CD4-positive, alpha-beta T cell treated with Interleukin-15 for 4 hours (primary cell): ENCODE measurements at places on chromosomes 4 and X.
A peak's percentile ranks its signal among the peaks of the same experiment; 100 is the strongest.

DNA sequence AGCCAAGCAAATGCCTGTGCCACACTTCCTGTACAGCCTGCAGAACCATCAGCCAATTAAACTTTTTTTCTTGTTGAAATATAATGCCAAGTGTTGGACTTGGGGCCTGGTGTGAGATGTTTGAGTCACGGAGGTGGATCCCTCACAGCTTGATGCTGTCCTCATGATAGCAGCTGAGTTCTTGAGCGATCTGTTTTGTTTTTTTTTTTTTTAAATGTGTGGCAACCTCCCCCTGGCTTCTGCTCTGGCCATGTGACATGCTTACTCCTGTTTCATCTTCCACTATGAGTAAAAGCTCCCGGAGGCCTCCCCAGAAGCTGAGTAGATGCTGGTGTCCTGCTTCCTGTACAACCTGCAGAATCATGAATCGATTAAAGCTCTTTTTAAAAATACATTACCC, 973.3 kb upstream of the FTHL17 start:
- no peak for DNase-seq

DNA sequence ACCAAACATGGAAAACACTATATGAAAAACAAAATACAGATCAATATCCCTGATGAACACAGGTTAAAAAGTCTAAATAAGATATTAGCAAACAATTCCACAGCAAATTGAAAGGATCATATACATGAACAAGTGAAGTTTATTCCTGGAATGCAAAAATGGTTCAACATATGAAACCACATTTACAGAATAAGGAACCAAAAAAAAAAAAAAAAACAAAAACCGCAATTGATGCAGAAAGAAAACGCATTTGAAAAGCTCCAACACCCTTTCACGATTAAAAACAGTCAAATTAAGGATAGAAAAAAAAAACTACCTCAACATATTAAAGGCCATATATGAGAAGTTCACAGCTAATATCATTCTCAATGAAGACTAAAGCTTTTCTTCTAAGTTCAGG, 45.4 kb upstream of the STS start:
- no peak for DNase-seq

- no peak for DNase-seq
Measured at GRCh38 chr4:122229857-122230256, 77.7 kb downstream of the BLTP1 start.

DNA sequence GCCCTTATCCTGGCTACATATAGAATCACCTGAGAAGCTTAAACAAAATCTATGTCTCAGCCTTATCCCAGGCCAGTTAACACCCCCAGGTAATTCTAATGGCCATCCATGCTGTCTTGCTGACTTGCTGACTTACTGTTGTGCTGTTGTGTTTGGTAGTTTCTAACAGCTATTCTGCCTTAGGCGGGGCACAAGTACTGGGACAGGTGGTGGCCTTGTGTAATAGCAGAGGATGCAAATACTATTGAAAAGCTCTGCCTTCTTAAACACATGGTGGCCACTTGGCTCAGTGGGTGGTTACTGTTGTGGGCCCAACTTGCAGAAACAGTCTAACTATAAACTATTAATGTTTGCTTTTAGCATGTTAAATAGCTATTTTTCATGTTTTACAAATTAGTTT, 56.2 kb downstream of the CDS1 start:
- DNase-seq = no peak

- DNase-seq = no peak
Measured at GRCh38 chr4:144338834-144339233, 198.3 kb upstream of the GYPA start.

DNA sequence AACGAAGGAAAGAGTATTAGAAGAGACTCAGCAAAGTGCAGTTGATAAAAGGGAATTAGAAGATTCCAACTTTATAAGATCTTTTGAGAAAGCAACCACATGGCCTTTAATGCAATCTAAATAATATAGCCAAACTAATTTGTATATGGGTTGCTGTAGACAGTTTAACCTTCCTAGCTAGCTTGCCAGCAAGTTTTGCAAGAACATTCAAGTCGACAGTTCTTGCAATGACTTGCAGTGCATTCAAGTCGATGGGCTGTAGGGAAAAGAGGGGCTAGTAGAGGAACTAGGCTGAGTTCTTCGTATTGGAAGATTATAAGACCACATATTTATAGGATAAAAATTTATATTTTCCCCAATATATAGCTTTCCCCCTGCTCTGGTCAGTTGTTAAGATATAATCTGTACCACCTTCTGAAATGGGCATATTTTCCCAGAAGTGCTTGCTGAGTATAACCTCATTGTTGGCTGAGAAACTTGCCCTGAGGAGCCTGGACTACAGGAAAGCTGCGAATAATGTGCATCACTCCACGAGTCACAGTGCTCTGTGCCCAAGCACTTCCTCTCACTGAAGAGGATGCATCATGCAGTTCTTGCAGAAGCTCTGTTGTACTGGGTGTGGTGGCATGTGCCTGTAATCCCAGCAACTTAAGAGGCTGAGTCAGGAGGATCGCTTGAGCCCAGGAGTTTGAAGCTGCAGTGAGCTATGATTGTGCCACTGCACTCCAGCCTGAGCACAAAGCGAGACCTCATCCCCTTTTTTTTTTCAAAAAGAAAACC, 56.7 kb downstream of the DOCK11 start:
- no peak for DNase-seq

DNA sequence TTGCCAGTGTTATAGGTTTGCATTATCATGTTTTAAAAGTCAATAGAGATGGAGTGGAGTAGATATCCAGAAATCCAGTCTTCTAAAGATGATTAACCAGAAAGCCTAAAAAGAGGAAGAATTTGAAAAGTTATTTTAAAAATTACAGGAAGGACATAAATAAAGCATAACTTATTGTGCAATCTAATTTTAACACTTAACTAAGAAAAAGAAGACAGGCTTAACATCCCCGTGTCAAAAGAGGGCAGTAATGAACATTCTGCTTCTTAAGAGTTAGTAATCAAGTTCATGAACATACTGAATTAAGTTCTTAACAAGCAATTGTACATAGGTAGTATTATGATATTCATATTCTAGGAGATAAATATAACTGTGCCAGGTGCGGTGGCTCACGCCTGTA, 39.3 kb downstream of the ELF2 start:
- no peak for DNase-seq

DNA sequence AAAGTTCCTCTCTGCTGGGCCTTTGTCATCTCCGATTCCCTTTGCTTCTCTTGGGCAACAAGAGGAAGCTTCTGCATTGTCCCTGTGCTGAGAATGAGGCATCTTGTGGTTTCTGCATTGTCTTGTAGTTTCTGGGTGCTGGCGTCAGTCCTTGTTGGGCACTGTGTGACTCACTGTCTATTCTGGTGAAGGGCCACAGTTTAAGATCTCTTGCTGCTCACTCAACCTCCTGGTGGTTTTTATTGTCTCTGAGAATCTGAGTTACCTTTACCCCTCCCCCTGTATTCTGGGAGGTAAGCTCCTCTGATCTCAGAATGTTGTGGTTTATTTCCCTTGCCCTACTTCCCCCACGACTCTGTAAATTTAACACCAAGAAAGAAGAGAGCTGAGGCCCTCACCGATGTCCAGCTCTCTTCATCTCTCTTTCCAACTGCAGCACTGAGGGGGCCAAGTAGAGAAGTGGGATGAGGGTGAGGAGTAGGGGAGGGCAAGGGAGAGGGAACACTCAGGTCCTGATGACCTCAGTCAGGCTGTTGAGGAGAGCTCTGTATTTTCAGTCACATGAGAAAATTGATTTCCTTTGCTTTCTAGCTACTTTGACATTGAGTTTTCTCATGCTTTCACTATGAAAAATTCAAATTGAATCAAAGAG, 441.6 kb upstream of the PITX2 start:
- DNase-seq = no peak

DNA sequence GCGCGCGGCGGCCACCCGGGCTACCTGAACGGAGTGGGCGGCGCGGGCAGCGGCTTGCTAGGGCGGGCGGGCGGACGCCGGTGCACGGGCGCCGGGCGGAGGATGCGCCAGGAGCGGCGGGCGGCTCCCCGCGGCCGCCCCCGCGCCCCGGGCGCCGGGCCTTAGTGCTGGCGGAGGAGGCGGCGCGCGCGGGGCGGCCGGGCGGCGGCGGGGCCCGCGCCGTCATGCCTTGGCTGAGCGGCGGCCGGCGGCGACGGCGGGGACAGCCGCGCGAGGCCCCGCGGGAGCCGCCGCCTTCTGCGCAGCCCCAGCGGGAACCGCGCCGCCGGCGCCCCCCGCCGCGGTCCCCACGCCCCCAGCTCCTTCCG, 48.2 kb downstream of the CLDN34 start:
- no peak for DNase-seq

DNA sequence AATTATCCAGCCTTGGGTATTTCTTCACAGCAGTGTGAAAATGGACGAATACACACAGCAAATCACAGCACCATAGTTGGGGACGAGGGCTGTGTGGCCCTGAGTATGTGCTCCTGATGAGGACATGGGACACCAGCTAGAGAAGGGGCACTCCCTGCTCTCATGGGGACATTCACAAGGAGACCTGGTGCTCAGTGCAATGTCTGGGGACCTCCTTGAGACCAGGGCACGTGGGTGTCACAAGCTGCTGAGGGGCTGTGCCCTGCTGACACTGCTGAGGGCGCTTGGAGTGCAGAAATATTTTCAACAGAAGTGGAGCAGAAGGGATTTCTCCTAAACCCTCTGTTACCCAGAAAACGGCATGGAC, 65.4 kb downstream of the TRMT44 start:
- DNase-seq = no peak

GRCh38 chr4:41930139-41930831, 4.9 kb upstream of the TMEM33 start:
- DNase-seq = no peak

DNA sequence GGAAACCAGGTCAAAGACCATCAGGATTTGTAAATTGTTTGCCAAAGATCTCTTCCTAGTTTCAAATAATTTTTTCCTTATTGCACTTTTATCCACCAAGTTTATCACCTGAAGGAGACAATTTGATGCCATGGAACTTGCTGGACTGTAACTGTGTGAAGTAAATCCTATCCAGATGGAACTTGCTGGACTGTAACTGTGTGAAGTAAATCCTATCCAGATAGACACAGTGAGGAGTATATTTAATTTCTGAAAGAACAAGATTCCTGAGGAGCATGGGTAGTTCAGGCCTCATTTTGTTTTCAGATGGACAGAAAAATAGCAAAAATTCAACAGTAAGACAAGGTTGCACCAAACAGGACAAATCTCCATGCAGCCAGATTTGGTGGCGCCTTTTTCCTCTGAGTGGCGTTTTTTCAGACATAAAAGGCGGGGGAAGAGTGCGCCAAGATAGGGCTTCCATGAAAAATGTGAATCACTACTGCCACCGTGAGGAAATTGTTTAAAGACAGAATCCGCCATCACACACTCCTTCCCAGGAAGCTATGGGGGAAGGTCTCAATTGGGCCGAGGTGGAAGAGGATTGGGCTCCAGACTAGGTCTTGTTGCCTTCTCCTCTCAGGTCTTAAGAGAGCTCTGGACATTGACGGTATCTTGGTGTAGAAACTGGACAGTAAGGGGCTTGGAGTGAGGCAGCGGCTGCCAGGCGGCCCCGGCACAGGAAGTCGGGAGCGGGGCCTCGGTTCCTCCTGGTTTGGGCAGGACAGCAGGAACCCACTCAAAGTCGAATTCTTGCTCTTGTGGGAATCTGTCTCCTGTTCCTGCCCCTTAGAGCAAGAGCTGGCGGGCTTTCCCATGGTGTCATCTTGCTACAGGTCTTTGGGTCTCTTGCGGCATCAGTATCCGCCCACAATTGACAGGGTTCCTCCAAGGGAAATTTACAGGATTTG, 234.7 kb downstream of the OR13H1 start:
- no peak for DNase-seq

- DNase-seq = no peak
Measured at GRCh38 chr4:55568905-55569504, 22.3 kb upstream of the CLOCK start.

- no peak for DNase-seq
Measured at GRCh38 chrX:75784680-75785491, at the start of gene MAGEE2. Gene MAGEE2, minus strand, starts transcription at chrX:75785254. Its CDS starts 203 bp downstream, at chrX:75785051.

- no peak for DNase-seq
Measured at GRCh38 chr4:33961761-33962160, 2282.6 kb downstream of the ARAP2 start.

GRCh38 chr4:86939729-86940575, 5.1 kb downstream of the AFF1 start:
- peak; percentile 56 for DNase-seq

GRCh38 chr4:10732235-10732913, 47.8 kb upstream of the CLNK start:
- no peak for DNase-seq

DNA sequence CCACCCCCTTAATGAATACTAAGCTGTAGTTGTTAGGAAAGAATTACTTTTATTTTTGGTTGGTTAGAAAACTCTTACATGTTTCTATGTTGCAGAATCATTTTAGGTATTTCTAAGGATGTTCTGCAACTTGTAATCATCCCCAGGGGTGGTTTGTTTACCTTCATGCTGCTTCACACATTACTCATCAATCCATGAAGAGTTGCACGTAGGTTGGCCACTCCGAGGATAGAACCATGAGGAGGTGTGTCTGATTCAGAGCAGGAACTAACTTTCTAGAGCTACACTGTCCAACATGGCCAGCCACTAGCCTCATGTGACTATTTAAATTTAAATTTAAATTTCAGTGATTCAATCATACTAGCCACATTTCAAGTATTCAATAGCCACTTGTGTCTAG, 127.2 kb upstream of the FRMPD4 start:
- DNase-seq = no peak

GRCh38 chr4:40579983-40580382, 49.7 kb downstream of the RBM47 start:
- DNase-seq = no peak

DNA sequence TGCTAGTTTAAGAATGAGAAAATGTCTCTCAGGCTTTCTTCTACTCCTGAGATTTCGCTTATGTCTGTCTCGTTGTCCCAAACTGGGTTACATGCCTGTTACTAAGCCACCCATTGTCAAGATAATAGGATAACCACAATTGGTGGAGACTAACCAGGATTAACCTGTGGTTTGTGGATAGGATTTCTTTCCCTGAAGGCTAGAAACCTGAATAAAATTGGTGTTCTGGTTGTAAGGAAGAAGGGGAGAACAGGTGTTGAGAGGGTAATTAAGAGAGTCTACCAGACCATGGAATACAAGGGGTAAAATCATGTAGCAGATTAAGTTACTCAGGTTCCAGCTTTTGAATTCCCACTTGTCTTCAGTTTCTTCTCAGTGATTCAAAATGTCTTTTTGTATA, 225.4 kb downstream of the CPE start:
- DNase-seq = no peak
